ENCODE measurements at places on chromosomes 6 and 20.

GRCh38 chr6:167851370-167851952, 24.8 kb downstream of the AFDN start:
- no peak for DNase-seq

DNA sequence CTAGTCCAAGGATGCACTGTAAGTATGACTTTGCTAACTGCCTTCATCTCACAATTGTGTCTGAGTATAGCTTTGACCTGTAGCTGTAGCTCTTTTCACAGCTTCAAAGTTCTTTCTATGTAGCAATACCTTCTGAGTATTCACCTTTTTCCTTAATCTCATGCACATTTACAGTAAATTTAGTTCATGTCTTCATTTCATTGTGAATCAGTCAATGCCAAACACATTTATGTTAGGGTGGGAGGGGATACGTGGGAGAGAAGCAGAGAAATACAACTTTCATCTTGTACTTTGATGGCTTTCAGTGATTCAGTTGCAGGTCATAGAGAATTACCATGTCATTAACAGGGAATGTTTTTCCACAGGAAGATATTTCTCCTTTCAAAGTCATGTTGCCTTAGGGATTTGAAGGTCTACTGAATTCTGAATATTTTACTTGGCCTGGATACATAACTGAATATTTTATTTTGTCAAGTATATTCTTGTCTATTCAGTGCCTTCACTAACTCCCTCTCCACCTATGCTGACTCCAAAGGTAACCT, 119.2 kb downstream of the TINAG start:
- no peak for DNase-seq

DNA sequence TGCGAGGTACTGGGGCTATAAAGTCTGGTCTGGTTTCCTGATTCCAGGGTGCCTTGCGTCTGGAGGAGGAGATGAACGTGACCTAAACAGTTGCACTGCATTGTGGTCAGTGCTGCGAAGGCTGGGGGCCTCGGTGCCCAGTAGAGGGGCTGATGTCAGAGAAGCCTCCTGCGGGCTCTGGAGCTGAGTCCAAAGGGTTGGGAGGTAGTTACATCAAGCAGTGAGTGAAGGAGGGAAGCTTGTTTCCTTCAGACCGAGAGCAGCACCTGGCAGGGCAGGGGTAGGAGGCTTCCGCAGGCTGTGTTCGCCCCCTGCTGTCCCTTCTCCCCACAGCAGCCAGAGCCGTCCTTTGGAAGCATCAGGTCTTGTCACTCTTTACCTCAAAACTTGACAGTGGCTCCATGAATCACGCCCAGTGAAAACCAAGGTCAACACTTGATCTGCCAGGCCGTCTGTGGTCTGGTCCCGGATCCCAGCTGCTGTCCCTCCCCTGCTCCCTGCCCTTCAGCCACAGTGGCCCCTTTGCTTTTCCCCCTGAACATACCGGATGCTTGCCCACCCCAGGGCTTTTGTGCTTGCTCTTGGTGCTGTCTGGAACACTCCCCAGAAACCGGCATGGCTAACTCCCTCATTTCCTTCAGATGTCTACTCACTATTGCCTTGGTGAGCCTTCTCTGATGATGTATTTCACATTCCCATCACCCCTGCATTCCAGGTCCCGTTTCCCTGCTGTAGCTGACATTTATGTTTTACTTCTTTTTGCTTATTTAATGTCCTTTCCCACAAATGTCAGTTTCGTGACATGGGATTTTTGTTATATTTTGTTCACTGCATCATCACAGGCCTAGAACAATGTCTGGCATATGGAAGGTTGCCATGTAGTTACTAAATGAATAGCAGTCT, 7.0 kb downstream of the DYNLRB1 start:
- DNase-seq, result peak; percentile 38

GRCh38 chr6:78618970-78619369, 248.4 kb upstream of the IRAK1BP1 start:
- no peak for DNase-seq

DNA sequence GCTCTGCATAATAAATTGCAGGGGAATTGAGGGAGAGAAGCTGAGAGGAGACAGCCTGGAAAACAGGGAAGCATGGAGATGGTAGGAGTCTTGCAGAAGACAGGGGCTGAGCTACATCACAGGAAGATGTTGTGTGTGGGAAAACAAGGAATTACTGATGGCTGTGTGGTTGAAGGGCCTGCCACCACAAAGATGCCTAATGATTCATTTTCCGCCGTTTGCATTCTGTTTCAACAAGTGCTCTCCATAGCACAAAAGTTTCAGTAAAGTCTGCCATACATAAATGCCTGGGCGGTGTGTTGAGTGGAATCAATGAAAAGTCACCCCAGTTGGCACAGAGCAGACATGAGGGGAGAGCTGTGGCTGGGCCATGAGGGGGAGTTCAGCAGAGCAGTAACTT, 5.6 kb upstream of the KLHL31 start:
- no peak for DNase-seq

GRCh38 chr6:35033683-35034082, 107.5 kb downstream of the TCP11 start:
- no peak for DNase-seq

DNA sequence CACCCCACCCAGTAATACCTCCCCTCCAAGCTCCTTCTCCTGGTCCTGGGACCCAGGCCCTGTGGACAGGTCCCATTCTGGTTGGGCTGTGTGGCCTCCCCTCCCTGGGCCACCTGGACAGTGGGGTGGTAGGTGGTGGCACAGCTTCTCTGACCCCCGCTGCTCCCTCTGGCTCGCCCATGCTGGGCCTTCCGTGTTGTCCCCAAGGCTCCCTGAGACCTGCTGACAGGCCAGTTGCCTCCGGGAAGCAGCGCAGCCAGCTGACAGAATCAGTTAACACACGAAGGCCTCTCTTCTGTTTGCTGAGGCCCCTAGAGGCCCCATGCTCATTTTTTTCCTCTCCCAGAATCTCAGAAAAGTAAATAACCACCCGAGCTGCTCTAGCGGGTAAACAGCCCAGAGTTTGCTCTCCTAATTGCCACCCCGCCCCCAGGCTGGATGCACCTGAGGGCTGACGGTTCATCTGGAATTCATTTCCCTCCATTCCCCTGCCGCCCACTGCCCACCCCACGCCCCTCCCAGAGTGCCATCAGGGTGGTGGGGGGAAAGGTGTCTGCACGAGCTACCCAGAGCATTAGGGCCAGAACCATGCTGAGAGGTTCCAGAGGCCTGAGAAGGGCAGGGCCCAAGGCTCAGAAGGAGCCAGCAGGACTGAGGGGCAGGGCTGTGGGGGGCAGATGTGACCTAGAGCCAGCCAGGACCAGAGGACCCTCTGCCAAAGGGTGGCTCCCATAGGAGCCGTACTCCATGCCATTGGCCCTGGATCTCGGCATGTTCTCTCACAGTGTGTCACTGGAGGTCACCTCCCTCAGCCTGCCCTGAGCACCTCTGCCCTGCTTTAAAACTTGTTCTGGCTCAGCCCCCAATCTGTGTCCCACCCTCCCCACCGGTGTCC, 157.5 kb downstream of the GRM4 start:
- DNase-seq, result no peak

DNA sequence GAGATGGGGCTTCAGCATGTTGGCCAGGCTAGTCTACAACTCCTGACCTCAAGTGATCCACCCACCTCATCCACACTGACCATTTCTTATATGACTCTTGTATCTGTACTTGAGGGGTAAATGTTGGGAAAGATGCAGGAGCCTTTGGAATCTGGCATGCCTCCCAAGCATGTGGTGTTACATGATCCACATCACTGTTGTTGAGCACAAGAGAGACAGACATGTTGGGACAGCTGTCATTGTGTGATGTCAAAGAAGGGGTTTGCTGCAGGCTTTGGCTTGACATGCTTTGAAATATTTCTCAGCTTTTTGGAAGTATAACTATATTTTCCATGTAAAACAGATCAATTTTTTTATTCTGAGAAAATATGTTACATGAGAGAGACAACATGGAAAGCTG, 139.9 kb downstream of the MOXD1 start:
- no peak for DNase-seq

- DNase-seq, result no peak
Measured at GRCh38 chr6:39902786-39903465, 31.3 kb downstream of the MOCS1 start.

DNA sequence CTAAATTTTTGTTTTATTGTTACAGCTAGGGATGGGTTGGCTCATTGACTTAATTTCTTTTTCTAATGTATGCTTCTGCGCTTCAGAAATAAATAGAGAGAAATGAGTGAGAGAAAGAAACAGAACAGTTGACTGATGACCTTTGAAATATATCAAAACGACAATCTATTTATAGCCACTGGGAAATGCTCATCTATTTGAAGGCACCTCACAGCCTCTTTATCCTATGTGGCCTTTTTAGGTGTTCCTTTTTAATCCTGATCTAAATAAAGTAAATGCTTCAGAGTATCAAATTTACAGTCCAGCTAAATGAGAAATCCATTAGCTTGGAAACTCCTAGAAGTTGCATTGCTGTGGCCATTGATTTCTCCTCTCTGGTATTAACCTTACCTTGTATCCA, 943.5 kb upstream of the CITED2 start:
- no peak for DNase-seq

GRCh38 chr6:129696028-129696418, 14.0 kb downstream of the ARHGAP18 start:
- no peak for DNase-seq

DNA sequence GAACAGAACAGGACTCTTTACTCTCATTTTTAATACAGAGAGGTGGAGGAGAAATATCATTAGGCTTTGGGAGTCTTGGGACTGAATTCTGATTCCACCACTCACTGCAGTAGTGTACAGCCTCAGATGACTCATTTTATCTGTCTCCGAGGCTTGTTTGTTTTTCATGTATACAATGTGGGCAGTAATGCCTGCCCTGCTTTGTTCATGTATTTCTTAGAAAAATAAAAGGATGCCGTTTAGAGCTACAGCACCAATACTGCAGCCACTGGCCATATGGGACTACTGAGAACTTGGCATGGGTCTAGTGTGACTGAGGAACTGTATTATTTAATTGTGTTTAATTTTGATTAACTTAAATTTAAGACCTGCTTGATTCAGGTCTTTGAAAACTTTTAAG, 41.2 kb upstream of the JAG1 start:
- no peak for DNase-seq

GRCh38 chr6:35016502-35017321, 124.4 kb downstream of the TCP11 start:
- no peak for DNase-seq

- DNase-seq, result no peak
Measured at GRCh38 chr6:125752773-125753172, 3.3 kb downstream of the HEY2 start.

- no peak for DNase-seq
Measured at GRCh38 chr6:87698547-87699006, 3.5 kb downstream of the AKIRIN2 start.

DNA sequence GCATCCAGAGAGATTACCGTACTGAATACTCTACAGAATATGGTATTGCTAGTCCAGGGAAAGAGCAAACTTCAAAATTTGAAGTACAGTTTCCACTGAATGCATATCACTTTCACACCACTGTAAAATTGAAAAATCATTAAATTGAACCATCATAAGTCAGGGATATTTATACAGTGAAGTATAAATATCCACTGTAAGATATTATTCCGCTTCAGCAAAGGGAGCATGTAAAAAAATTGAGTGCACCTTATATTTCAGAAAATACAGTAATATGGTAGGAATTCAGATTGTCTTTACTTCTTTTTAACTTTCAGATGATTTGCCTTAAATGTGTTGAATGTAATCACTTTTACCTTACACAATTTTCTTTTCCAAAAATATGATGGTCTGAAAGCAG, 60.9 kb upstream of the TXNDC5 start:
- DNase-seq, result no peak

DNA sequence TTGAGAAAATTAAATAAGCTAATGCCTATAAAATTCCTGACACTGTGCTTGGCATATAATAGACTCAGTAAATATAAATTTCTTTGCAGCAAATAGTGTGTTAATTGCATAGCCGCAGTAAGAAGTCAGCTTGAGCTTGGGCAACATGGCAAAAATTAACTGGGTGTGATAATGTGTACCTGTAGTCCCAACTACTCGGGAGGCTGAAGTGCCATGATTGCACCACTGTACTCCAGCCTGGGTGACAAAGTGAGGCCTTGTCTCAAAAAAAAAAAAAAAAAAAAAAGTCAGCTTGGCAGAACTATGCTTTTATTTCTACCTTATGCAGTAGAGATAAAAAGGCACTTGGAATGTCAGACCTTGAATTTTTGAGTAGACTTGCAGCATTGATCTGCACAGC, 121.8 kb downstream of the AKAP7 start:
- no peak for DNase-seq

GRCh38 chr20:44692932-44693480, 22.2 kb upstream of the CCN5 start:
- no peak for DNase-seq

GRCh38 chr6:48754641-48755040, 643.6 kb upstream of the PTCHD4 start:
- DNase-seq, result no peak

DNA sequence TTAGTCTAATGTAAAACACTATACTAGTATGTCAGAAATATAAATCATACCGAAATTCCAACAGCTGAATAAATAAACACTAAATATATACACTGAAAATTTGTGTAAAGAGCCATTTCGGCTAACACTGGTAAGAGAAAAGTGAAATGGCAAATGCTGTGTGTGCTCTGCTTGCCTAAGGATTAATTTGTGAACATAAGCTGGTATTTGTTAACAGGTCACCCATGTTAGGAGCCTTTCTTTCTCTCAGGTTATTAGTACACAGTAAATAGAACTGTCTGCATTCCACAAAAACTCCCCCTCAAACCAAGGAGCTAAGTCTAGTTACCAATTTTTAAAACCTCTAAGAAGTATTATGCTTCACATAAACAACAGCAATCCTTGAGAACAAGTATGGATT, 27.0 kb downstream of the ELOVL5 start:
- DNase-seq, result no peak

DNA sequence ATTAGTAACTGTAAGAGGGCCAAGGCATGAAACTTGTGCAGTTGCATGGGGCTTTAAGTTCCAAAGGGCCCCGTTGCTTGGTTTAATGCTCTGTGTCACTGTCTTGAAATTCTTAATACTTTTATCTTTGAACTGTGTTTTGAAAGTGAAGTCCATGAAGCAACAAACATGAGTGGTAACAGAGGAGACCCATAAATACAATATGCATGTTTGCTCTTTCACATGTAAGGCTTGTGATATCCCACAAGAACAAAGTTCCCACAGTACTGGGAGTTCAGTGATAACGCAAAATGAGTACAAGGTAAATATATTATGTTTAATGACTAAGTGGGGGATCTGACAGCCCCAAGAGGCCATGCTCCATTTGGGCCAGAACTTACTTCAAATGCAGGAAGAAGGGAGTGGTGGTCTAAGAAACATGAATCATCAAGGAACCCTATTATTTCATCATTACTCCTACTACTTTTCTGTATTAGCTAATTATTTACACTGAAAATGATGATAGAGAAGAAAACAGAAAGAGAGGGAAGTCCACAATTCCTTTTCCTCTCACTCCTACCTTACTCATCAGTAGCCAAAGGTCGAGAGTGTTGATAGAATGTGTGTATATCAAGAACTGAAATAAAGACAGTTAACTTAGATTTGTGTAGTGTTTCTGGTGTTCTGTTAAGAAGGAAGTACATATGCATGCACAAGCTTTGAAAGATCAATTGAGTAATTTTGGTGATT, 157.3 kb downstream of the PHF3 start:
- no peak for DNase-seq

- DNase-seq, result no peak
Measured at GRCh38 chr6:158819977-158820622, 932 bp upstream of the EZR start.

- DNase-seq, result no peak
Measured at GRCh38 chr6:45650524-45651135, 272.9 kb upstream of the SUPT3H start.

- DNase-seq, result no peak
Measured at GRCh38 chr6:169795196-169795595, 43.8 kb downstream of the ERMARD start.

- DNase-seq, result no peak
Measured at GRCh38 chr20:62762376-62762775, 33.9 kb upstream of the MRGBP start.

All from T-cell (primary cell).